ENCODE measurements at places on chromosomes 3 and 15.
A peak's percentile ranks its signal among the peaks of the same experiment; 100 is the strongest.

- no peak for DNase-seq
Observed at GRCh38 chr15:48754011-48754410, 56.9 kb downstream of the CEP152 start.

DNA sequence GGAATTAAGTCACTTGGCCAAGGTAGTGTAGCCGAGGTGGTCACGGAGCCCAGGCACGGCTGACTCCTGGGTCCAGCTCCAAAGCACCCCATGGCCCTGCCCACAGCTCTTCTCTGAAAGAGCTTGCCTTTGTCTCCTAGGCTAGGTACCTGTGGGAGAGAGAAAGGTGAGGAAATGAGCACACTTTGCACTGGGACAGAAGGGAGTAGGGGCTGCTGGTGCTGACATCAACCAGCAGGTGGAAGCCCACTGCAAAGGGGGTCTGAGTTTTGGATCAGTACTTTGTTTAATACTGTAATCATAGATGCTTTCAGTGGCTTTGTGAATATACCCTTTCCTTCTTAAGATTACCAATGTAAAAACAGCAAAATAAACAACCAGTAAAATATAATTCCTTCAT is 128.3 kb upstream of the EIF1B start:
- peak; percentile 29 for DNase-seq

- no peak for DNase-seq
Observed at GRCh38 chr15:96303503-96304056, 26.9 kb upstream of the NR2F2 start.

- DNase-seq: no peak
Observed at GRCh38 chr15:80587816-80588456, 107.2 kb upstream of the ABHD17C start.

DNA sequence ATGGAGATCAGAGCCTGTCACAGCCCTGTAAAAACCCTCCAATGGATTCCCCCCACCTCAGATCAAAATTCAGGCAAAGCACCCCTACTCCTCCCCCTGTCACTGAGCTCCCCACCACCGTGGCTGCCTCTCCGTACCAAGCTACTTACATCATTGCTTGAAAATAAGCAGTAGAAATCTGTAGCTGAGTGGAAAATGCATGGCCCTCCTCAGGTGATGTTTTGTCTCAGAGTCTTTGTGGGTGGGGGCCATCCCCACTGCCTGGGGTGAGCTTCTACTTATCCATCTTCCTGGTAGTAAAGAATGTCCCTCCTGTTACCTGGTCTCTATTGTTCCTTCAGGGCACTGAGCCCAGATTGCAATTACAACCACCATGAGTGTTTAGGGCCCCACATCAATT is 34.5 kb downstream of the SLCO2A1 start:
- no peak for DNase-seq

DNA sequence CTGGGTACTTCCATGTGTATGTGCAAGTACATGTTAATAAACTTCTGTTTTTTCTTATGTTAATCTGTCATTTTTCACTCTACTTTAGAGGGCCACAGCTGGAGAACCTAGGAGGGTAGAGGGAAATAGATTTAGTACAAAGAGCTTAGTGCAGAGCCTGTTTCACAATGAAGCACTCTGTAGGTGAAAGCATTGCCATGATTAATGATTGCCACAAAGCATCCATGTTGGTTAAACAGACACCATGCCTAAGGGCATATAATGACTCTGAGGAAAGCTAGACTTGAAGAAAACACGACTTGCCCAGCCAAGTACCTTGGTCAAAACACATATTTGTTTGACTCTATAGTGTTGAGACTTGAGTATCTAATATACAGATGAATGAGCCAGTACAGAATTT is 338.4 kb downstream of the FHIT start:
- DNase-seq: no peak

DNA sequence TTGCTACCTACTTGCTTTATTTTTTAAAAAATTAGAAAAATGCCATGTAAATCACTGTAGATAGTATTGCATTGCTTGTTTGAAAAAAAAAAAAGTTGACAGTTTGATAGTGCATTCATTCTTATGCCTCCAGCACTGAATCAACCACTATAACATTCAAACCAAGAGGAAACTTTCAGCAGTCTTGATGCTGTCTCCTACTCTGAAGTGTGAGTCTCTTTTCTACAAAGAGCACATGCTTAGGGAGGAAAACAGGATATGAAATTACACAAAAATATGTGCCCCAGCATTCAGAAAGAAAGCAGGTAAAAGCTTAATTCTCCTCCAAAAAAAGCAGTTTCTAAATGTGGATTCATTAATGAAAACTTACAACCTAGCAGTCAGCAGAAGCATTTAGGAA is 78.3 kb downstream of the ZBTB20 start:
- no peak for DNase-seq

DNA sequence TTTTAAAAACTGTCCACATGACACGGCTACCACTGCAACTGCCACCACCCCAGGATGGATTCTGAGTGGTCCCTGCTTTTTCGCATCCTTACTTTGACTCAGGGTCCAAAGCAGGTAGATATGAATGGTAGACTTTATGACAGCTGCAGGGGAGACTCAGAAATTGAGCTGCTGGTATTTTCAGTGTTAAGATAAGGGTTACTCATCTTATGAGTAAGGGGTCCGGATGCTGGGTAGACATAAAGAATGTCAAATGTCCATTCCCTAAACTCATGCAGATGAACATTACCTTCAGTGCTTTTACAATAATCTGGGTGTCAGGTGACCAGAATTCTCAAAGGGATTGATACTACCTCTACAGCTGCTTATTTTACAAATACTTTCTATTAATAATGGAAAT is 25.9 kb upstream of the BBX start:
- no peak for DNase-seq

GRCh38 chr15:101692801-101693598 is 31.3 kb downstream of the TARS3 start:
- no peak for DNase-seq

- DNase-seq: no peak
Observed at GRCh38 chr3:39601241-39601640, 133.8 kb downstream of the MOBP start.

DNA sequence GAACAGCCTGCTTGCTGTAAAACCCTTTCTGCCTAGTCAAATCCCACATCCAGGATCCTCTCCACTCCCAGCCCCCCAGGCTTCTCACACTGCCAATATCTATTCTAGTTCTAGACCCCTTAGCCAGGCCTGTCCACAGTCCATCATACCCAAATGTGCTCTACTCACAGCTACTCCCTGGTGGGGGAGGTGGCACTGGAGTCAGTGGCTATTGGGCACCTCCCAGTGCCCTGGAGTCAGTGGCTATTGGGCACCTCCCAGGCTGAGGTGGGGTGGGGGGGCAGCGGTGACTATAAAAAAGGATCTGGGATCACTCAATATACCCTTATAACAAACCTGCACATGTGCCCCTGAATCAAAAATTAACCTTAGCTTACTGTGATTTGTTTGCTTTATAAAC is 773 bp upstream of the DISP2 start:
- no peak for DNase-seq

GRCh38 chr3:117927825-117928224 is 1106.8 kb downstream of the IGSF11 start:
- DNase-seq: no peak

DNA sequence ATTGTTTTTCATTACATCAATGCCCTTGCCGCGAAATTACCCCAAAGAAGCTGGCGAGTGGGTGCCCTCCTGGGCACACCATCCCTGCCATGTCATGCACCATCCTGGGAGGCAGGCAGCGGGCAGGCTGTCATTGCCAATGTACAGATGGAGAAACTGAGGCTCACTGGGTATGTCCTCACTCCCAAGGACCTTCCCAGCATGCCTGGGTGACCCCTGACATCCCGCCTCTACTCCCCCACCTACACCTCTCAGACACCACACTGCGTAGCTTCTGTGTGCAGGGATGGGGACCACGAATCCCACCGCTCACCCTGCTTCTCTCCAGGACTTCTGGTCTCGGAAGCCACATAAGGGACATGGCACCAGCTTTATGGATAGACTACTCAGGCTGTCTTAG is 41.0 kb upstream of the SLC41A3 start:
- DNase-seq: no peak

- no peak for DNase-seq
Observed at GRCh38 chr3:123622766-123623165, 37.9 kb upstream of the HACD2 start.

- no peak for DNase-seq
Observed at GRCh38 chr3:159925248-159925647, 63.4 kb upstream of the IL12A start.

DNA sequence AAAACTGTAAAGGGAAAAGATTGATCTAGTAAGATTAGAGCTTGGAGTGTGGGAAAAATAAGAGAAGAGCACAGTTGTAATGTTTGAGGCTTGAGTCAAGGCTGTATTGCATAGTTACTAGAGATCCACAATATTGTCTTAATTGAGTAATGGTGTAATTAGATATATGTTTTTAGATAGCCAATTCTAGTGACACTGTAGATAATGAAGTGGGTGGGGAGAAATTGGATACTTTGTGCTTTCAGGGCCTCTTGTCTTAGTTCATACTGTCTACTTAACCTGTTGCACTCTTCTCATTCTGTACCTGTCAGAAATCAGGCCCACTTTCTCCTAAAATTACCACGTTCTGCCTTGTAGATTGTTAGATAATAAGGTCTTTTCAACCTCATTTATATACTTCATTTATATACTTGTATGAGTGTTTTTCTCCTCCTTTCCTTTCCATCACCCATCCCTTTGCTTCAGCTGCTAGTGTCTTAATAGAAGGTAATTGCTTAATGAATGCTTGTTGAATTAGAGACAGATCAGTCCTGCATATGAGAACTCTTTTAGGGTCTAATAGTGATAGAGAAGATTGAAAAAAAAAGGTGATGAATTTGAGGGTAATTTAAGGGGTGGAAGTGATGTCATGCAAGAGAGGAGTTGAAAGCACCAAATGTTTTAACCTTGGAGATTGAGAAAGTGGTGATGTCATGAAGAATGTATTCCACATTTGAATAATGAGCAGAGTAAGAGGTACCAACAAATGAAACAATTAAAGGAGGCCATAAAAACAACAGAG is 32.0 kb downstream of the PIK3CA start:
- DNase-seq: no peak

- DNase-seq: no peak
Observed at GRCh38 chr15:56719774-56720555, 13.3 kb downstream of the ZNF280D start.

DNA sequence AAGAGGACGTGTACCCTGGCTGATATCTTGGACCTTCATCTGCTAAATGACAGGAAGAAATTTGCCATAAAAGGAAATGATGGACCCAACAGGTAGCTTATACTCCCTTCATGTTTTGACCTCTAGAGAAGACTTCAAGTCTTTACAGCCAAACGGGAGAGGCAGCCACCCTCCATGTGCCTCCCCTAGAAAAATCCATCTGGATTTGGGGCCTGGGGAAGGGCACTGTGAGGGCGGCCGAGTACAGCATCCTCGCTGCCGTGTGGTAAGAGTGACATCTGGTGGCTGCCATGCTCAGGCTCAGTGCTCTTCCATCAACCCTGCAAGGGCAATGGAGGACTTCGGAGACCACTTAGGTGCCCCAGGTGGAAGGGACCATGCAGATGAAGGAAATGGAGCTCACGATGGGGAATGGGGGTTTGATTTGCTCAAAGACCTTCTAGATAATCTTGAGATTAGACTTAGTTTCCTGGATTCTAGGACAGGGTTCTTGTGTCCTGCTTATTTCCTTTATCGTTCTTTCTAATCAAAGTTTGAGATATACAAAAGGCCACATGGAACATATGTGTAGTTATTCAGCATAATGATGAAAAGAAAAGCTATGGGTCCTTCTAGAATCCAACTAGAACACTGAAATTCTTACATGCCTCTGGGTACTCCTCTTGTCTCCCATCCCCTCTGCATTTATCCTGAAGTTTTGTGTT is 44.4 kb downstream of the AQP9 start:
- peak; percentile 51 for DNase-seq

- DNase-seq: no peak
Observed at GRCh38 chr3:55969634-55970033, 482.5 kb upstream of the WNT5A start.

- no peak for DNase-seq
Observed at GRCh38 chr3:42683875-42684598, 1.3 kb upstream of the KLHL40 start.

GRCh38 chr3:166877971-166878370 is 502.1 kb downstream of the ZBBX start:
- DNase-seq: no peak

DNA sequence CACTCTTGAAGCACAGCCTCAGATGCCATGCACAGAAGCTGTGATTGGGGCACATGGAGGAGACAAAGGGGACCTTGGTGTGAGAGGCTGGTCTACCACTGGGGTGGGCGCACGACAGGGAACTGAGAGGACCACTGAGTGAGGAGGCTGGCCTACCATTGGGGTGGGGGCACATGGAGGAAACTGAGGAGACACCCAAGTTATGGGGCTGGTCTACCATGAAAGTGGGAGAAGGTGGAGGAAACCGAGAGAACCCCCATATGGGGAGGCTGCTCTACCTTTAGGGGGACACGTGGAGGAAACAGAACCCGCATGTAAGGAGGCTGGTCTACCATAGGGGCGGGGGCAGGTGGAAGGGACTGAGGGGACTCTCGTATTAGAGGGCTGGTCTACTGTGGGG is 153.4 kb downstream of the FBLN2 start:
- DNase-seq: no peak

- DNase-seq: no peak
Observed at GRCh38 chr3:169562988-169563774, 100.3 kb downstream of the MECOM start.

DNA sequence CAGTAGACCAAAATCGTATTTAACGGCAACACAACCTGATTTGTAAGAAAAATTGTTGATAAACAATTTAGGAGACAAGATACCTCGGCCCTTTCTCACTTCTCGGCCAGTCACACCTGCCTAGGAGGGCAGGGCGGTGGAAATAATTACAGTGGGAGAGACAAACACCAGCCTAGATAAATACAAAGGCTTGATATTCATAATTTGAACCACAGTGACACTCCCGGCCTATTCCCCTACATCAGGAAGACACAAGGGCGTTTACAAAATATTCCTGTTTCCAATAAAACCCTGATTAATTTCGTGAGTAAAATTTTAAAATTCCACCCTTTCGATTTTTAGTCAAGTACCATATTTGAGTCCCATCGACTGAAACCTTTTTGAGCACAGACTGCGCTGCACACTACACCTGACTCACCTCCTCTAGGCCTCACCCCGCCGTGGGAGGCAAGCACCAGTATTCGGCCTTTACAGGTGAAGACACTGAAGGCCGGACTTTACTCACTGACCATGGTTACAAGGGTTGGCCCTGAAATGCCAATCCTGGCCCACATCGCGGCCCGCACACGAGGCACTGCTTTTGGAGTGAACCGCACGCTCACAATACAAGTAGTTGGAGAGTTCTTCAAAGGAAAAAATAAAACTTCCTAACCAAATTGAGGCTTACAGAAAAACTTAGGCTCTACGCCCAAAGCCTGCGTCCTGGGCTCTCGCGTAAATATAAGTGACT is 794 bp downstream of the ARPP19 start:
- DNase-seq: peak; percentile 64

GRCh38 chr15:66696770-66697169 is 5.3 kb upstream of the SMAD6 start:
- DNase-seq: no peak

- DNase-seq: no peak
Observed at GRCh38 chr3:119207512-119207875, 33.2 kb downstream of the B4GALT4 start.
